ENCODE measurements at places on chromosomes 13 and 19.
A peak's percentile ranks its signal among the peaks of the same experiment; 100 is the strongest.

DNA sequence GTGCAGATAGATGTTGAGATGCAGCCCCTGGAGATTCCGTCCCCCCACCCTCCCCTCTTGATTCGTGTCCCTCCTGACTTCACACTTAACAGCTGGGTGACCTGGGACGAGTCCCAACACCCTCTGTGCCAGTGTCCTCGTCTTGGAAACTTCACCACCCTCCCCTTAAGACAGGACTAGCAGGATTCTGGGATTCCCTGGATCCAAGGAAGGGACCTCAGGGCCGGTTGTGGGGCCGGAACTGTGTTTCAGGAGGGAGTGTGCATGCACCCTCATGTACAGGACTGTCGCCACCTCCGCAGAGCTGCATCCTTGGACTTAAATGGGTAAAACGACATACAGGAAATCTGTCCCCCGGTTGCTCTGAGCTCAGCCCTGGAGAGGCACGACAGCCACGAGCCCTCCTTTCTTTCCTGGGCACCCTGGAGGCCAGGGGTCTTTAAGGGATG lies 990 bp downstream of the MYO9B start:
- no peak for DNase-seq

DNA sequence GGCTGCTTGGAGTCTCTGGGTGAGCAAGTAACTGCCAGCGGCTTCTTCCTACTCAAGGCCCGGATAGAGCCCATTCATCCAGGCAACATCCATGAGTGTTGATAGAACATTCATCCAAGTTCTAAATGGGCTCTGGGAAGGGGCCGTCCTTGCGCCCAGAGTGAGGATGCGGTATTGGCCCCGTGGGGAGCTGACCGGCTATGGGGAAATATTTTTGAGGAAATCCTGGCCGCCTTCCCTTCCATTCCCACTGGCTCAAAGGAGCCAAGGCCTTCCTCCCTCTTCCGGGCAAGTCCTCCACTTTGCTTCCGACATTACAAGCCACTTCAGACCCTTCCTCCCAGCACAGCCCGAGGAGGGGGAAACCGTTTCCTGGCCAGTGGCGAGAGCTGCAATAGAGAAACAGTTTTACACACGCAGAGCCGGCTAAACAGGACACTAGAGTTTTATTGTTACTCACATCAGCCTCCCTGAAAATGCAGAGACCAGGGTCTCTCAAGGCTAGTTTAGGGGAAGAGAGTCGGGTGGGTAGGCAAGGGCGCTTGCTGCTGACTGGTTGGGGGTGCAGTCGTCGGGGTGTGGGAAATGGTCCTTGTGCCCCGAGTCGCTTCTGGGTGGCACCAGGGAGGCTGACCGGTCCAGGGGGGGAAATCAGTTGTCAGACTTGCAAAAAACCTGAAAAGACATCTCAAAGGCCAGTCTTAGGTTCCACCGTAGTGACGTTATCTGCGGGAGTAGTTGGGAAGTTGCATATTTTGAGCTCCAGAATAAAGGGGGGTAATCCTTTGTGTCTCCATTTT lies 37.5 kb downstream of the C13orf46 start:
- DNase-seq, result no peak

GRCh38 chr19:30778961-30779715 lies 407.0 kb downstream of the ZNF536 start:
- DNase-seq, result no peak

- DNase-seq, result peak; percentile 36
Observed at GRCh38 chr19:3075605-3076431, 13.5 kb upstream of the TLE5 start.

DNA sequence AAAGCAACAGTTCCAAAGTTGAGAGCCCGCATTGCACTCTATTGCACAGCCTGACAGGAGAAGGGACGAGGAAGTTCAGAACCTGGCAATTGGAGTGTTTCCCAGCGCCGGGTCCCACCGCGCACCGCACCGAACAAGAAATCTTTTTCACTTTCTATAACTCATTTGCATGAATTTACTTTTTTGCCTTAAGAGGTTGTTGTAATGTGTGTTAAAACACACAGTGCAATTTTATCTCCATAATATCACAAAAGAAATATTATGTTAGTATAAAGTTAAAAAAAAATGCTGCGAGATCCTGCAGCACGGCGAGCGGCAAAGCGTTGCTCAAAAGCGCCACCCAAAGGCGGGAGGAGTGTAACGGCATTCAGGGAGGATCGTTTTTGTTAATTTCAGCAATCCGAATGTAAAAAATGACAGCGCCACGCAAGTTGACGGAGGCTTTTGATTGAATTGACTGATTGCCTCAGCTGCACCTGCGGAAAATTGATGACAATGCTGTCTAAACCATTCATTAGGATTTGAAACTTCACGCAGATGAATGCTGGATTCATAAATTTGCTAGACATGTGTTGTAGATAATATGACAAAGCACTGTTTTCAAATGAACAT lies 303.6 kb upstream of the ZNF507 start:
- no peak for DNase-seq

GRCh38 chr19:9309974-9310446 lies 372 bp upstream of the ZNF699 start:
- DNase-seq, result peak; percentile 85

DNA sequence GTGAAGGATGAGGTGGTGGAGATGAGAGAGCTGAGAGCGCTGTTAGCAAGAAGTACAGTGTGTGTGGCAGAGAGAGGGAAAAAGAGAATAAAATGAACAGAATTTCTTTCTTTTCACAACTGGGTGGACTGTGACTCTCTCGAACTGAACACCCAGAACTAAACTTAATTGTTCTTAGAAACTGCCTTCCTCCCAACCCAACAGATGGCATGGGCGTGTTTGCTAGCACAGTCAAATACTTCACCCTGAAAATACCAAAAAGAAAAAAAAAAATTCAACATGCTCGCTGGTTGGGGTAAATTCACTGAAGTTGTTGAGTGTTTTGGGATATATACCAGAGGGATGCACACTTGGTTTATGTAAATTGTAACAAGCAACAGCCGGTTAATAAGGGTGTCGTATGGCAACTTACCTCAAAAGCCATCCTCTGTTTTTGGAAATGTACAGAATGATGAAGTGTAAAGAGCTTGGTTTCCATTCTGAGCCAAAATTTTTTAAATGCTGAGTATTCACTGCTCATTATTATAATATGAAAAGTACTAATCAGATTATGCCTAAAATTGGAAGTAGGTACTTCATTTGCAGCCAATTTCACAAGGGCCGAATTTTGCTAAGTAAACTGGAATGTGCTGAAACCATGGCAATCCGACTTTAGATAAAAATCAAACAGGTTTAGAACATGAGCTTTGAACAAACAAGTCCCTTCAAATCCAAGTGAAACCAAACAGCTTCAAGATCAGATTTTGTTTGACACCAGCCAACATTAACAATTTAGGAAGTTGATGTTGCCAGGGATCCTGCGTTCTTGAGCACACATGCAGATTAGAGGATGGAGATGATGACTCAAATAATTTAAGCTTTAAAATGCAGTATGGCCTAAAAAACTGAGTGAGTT lies 115.8 kb downstream of the ZIC5 start:
- DNase-seq, result no peak

DNA sequence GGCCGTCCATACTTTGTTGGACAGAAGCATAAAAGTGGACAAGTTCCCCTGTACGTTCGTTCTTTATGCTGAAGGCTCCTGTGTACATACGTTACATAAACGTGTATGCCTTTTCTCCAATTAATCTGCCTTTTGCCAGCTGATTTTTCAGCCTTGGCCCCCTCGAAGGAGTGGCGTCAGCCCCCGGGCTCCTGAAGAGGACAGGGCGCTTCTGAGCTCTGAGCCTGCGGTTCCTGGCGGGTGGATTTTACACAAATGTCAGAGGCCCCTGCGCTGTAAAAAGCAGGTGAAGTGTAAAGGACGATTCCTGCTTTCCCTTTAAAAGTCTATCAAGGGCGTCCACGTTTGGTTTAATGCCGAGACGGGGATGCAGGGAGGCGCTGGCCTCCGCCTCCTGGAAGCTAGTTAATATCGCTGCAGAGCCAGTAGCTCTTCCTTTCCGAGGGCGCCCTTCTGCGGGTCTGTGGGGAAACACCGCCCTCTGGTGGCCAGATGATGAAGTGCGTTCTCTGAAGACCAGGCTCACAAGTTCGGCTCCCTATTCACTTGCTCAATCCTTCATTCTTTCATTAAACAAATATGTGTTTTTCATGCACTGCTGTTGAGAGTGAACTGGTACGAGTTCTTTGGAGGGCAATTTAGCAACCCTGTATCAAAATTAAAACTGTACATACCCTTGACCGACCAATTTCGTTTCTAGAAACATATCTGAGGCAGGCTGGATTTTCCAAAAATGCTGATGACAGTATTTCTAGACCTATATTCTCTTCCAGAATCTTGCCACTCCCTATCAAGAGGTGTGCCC lies 62.0 kb downstream of the GPR12 start:
- DNase-seq, result peak; percentile 78

DNA sequence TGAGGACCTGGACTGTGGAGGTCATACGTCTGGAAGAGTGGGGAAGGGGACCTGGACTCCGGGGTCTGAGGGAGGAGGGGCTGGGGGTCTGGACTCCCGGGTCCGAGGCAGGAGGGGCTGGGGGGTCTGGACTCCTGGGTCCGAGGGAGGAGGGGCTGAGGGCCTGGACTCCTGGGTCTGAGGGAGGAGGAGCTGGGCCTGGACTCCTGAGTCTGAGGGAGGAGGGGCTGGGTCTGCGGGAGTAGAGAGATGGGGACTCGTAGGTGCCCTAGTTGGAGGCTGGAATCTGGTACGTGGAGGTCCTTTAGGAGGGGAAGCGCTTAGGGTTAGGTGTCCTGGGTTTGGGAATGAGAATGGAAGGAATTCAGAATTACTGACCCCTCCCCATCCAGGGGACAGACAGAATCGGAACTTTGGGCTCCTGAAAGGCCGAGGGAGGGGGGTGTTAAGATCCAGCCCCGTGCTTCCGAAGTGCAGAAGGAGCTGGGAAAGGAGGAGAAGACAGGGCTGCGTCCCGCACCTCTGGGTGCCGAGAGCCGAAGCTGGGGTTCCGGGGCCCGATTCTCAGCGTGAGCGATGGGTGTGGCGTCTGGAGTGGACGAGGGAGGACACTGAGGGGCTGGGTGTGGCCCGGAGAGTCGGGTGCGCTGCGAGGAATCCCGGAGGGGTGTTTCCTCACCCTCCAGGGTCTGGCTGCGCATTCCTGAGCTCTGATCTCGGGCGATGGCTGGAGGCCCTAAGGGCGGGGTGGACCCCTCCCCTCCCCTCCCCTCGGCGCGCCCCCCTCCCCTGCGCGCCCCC lies 608 bp downstream of the MYADM start:
- DNase-seq, result no peak

DNA sequence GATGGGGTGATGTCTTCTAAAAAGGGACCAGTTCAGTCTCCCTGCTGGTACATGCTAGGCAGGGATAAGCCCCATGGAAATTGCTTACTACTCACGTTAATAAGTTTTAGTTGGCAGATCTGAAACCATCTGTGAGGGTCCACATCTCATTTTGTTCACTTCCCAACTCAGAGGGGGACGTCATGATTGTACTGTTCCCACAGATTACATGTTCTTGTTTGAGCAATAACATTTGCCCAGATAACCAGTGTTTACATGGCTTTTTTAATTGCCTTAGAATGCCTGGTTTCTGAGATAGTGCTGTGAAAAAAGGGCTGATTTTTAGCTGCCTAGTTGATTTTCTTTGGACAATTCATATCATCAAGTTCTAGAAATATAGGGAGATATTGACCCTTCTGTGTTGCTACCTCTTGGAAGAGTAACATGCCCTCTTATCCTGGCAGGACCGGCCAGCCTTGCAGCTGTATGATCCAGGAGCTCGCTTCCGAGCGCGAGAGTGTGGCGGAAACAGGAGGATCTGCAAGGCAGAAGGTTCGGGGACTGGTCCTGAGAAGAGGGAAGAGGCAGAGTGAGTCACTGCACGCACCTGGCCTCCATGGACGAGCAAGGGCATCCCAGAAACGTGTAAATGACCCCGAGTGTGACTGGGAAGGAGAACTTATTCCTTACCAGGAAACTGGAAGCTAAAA lies 9.8 kb upstream of the CHAMP1 start:
- DNase-seq, result no peak

DNA sequence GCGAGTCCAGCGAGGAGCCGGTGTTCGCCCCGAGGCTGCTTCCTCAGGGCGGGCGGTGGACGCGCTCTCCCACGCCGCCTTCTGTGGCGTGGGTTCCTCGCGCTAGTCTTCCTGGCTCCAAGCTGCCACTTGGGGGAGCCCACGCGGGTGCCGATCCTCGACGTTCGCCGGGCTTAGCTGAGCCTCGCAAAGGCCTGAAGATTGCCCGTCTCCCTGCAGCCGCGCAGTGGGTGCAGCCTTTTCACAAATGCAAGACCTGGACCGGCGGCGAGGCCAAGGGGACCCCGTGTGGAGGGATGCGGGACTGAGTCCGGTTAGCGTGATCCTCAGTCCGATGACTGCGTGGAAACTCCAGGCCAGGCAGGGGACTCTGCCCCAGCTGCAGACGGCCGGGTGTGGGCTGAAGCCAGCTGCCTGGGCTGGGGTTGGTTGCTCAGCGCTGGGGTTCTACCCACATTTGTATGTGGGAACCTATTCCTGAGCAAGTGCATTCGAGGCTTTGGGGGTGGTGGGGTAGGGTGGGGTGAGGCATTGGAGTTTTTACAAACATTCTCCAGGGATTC lies 16.6 kb upstream of the LRP3 start:
- DNase-seq, result no peak

DNA sequence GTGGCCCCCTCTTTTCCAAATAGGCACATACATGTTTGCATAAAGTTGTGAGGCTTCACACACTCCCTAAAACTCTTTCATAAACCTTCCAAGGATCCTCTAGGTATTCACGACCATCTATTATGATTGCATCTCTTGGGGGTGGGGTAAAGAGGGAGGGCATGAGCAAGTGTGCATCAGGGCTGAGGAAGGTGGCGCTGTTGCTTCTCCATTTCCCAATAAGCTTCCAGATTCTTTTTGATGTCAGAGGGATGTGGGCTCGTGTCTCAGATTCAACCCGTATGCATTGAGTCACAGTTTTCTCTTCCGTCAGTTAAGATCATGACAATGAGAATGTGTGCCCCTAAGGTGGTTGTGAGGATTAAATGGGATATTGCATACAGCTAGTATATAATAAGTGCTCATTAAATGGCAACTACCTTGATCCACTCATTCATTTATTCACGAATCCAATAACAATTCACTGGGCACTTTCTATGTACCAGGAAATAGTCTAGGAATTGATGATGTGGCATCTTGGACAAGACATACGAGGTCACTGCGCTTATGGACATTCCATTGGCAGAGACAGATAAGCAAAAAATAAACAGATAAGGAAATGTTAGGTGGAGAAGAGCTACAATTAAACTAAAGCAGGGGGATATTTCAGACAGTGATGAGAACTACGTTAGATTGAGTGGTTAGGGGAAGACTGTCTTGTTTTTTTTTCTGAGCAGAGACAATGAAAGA lies 10.3 kb downstream of the CYP2B6 start:
- DNase-seq, result no peak

- no peak for DNase-seq
Observed at GRCh38 chr19:22628401-22628800, 5.7 kb upstream of the ZNF492 start.

GRCh38 chr13:19681517-19681916 lies 48.1 kb downstream of the MPHOSPH8 start:
- no peak for DNase-seq

GRCh38 chr13:105509981-105510762 lies 1025.3 kb downstream of the EFNB2 start:
- DNase-seq, result no peak

GRCh38 chr19:44553478-44554171 lies 24.1 kb upstream of the CEACAM20 start:
- DNase-seq, result no peak

Measured in DMS153 (cell line).